Activated naive CD8-positive, alpha-beta T cell treated with anti-CD3 and anti-CD28 coated beads, Interleukin-2, amount 10 ng/mL, durations not matched to agents 7 days and 5 days (primary cell): ENCODE measurements at places on chromosomes 11 and 22.

- no peaks in the 10 kb centered on the region for H3K36me3 ChIP-seq
- no peak for DNase-seq
- H3K4me1 ChIP-seq, result no peaks in the 10 kb centered on the region
- H3K27ac ChIP-seq, result no peak overlapping the region
Measured at GRCh38 chr11:13101644-13102512, 92.8 kb downstream of the RASSF10 start.

DNA sequence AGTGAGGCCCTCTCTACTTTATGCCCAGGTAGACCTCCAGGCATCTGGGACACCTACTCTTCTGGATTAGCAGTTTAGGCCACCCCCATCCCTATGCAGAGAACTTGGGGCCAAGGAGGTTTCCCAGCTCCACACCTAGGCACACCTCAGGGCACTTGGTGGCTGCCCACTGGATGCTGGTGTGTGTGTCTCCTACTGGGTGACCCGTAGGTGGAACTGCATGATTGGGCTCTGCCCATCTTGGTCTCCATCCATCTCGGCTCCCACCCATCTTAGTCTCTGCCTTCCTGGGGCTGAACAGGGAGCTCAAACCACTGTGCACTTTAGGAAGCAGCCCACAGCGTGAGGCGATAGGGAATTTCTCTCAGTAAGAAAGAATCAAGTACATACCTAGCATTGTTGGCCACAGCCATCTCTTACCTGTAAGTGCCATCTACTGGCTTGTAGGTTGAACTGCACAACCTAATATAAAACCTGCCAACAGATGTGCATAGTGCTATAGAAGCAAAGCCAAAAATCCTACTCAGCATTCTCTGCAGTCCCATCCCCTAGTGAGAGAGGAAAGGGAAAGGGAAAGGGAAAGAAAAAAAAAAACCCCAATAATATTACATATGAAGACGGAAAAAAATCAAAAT is 61.6 kb upstream of the PTPN5 start:
- H3K27ac ChIP-seq, result no peak overlapping the region
- no peak for DNase-seq
- no peak overlapping the region for H3K4me3 ChIP-seq
- peaks cover 27% of the 10 kb centered on the region for H3K27me3 ChIP-seq
- no peaks in the 10 kb centered on the region for H3K36me3 ChIP-seq

GRCh38 chr11:85540181-85540580 is 87.0 kb downstream of the DLG2 start:
- no peaks in the 10 kb centered on the region for H3K4me1 ChIP-seq
- H3K4me3 ChIP-seq, result no peak overlapping the region
- no peak overlapping the region for H3K27ac ChIP-seq
- H3K36me3 ChIP-seq, result no peaks in the 10 kb centered on the region
- H3K27me3 ChIP-seq, result no peaks in the 10 kb centered on the region

- no peak overlapping the region for H3K27ac ChIP-seq
- no peaks in the 10 kb centered on the region for H3K27me3 ChIP-seq
- H3K4me1 ChIP-seq, result peaks cover 5% of the 10 kb centered on the region
- DNase-seq, result no peak
Measured at GRCh38 chr11:86255896-86256295, 11.3 kb downstream of the EED start.

DNA sequence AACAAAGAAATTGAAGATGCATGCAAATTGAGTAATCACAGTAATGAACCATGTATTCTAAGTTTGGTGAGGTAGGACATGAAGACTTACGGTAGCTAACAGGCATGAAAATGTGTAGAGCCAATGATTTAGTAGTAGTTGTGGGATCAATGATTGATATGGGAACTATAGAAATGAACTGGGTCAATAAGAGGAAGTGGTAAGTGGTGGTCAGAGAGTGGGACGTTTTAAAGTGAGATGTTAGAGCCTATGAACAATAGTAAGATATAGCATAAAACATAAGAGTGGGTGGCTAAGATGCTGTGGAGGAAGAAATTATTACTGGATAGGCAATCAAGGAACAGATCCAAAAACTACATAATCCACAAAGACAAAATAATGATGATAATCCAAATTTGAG is 45.0 kb downstream of the DLG2 start:
- H3K27me3 ChIP-seq, result peaks cover 13% of the 10 kb centered on the region
- H3K27ac ChIP-seq, result no peak overlapping the region
- no peak overlapping the region for H3K4me3 ChIP-seq
- H3K4me1 ChIP-seq, result no peaks in the 10 kb centered on the region
- H3K36me3 ChIP-seq, result no peaks in the 10 kb centered on the region
- DNase-seq, result no peak

GRCh38 chr11:65615950-65616574 is 486 bp downstream of the PCNX3 start:
- no peaks in the 10 kb centered on the region for H3K27me3 ChIP-seq
- H3K27ac ChIP-seq, result peak overlapping the region; percentile 96
- H3K4me3 ChIP-seq, result peak overlapping the region; percentile 97

GRCh38 chr11:7089328-7090251 is 792 bp downstream of the RBMXL2 start:
- H3K4me1 ChIP-seq, result no peaks in the 10 kb centered on the region
- DNase-seq, result no peak
- H3K27ac ChIP-seq, result no peak overlapping the region
- no peaks in the 10 kb centered on the region for H3K36me3 ChIP-seq
- H3K27me3 ChIP-seq, result peaks cover 15% of the 10 kb centered on the region

- H3K4me1 ChIP-seq, result peaks cover 8% of the 10 kb centered on the region
- peak overlapping the region; percentile 80 for H3K4me3 ChIP-seq
- H3K27ac ChIP-seq, result peak overlapping the region; percentile 85
- peak; percentile 84 for DNase-seq
- peaks cover 4% of the 10 kb centered on the region for H3K36me3 ChIP-seq
- H3K27me3 ChIP-seq, result peaks cover 9% of the 10 kb centered on the region
Measured at GRCh38 chr11:45354976-45355705, 69.0 kb upstream of the SYT13 start.

DNA sequence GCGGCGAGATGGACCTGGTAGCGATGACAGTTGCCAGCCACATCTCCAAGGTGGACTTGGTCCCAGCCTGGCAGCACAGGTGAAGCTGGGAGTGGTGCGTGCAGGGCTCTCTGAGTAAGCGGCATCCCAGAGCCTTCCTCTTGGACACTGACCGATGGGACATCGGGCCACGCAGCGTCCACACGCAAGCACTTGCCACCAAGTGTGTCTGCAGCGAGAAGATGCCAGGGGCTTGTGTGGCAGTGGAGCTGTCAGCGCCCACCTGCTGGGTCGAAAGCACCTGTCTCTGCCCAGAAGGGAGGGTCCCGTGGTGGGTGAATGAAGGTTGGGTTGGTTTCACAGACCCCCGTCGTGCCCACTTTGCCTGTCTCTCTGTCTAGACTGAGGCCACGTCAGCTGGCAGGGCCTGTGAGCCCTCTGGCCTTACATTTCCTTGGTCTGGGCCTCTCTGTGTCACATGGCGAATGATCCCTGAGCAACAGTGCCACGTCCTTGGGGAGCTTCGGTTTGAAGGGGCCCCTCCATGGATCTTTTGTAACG is 50.8 kb upstream of the SMIM38 start:
- no peak for DNase-seq
- H3K4me1 ChIP-seq, result peaks cover 4% of the 10 kb centered on the region
- no peak overlapping the region for H3K4me3 ChIP-seq
- H3K27me3 ChIP-seq, result no peaks in the 10 kb centered on the region
- peaks cover 2% of the 10 kb centered on the region for H3K36me3 ChIP-seq
- H3K27ac ChIP-seq, result no peak overlapping the region

- H3K36me3 ChIP-seq, result no peaks in the 10 kb centered on the region
- no peak for DNase-seq
- no peak overlapping the region for H3K4me3 ChIP-seq
Measured at GRCh38 chr11:130066338-130066737, 3.4 kb upstream of the APLP2 start.

DNA sequence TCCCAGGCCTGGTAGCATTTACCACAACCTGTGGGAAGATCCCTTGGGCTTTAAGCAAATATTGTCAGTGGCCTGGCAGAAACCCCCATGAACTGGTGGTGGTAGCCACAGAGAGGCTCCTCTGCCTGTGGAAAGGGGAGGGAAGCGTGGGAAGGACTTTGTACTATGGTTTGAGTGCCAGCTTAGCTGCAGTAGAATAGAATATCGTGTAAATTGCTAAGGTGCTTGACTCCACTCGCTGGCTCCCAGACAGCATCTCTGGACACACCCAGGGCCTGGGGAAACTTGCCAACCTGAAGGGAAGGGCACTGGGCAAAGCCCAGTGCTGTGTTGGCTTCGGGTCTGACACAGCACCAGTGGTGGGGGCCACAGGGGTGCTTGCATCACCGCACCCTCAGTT is 52.6 kb downstream of the XRRA1 start:
- no peak overlapping the region for H3K27ac ChIP-seq
- H3K27me3 ChIP-seq, result no peaks in the 10 kb centered on the region
- H3K36me3 ChIP-seq, result peaks cover 74% of the 10 kb centered on the region
- no peak for DNase-seq
- no peak overlapping the region for H3K4me3 ChIP-seq

DNA sequence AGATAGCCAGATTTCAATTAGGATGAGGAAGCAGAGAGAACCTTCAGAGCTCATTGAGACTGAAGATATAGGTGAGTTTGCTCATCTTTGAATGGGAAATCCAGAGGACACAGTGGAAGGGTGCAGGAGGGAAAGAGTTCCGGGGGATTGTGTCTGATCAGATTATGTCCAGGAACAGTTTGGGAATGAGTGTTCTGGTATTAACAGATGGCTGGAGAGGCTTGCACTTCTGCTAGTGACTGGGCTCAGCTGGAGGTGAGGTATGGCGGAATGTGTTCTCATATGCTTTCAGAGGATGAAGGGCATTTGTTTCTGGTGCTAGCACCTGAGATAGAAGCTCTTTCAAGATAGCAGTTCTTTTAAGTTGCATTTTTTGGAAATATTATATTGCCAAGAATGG is 27.6 kb downstream of the ALKBH3 start:
- peaks cover 20% of the 10 kb centered on the region for H3K36me3 ChIP-seq
- H3K4me3 ChIP-seq, result no peak overlapping the region
- peaks cover 3% of the 10 kb centered on the region for H3K4me1 ChIP-seq
- no peak for DNase-seq

GRCh38 chr11:45149483-45150056 is 3.1 kb downstream of the PRDM11 start:
- H3K36me3 ChIP-seq, result peaks cover 5% of the 10 kb centered on the region
- peaks cover 17% of the 10 kb centered on the region for H3K27me3 ChIP-seq

- H3K4me3 ChIP-seq, result no peak overlapping the region
- DNase-seq, result no peak
- peaks cover 2% of the 10 kb centered on the region for H3K27me3 ChIP-seq
- no peaks in the 10 kb centered on the region for H3K4me1 ChIP-seq
- H3K36me3 ChIP-seq, result peaks cover 1% of the 10 kb centered on the region
- H3K27ac ChIP-seq, result no peak overlapping the region
Measured at GRCh38 chr11:134764966-134765365, 352.9 kb upstream of the B3GAT1 start.
